Activated T-helper 2 cell treated with anti-CD3 and anti-CD28 coated beads, Interferon-gamma antibody, Interleukin-2, Interleukin-4, amounts not matched to agents 10 μg/mL and 5 μg/mL and 100 μg/mL, durations not matched to agents 14 hours and 24 hours and 36 hours (primary cell): ENCODE measurements at places on chromosomes 2 and 18.

DNA sequence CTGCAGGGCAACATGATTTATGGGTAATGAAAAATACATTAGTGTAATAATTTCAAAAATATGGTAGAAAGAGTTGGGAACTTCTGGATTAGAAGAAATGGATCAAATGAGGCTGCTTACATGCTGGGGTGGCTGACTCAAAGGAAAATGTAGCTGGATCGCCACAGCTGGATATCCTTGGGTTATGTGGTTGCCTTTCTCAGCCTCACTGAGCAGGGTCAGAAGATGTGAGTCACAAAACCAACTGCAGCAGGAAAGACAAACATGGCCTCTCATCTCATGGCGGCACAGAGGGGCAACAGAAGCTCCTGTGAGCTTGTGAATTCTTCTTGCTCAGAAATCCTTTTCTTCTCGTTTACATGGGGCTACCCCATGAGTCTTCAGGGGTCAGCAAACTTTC is 317.1 kb upstream of the SPRED2 start:
- H3K4me3 ChIP-seq = no peak overlapping the region
- H3K27me3 ChIP-seq = no peaks in the 10 kb centered on the region
- DNase-seq = no peak
- no peaks in the 10 kb centered on the region for H3K4me1 ChIP-seq
- H3K36me3 ChIP-seq = no peaks in the 10 kb centered on the region

- H3K4me1 ChIP-seq = peaks cover 8% of the 10 kb centered on the region
- DNase-seq = no peak
- no peaks in the 10 kb centered on the region for H3K36me3 ChIP-seq
- no peak overlapping the region for H3K27ac ChIP-seq
- H3K27me3 ChIP-seq = no peaks in the 10 kb centered on the region
Measured at GRCh38 chr18:48566589-48566988, 27.8 kb downstream of the CTIF start.

- H3K27ac ChIP-seq = no peak overlapping the region
- no peak overlapping the region for H3K4me3 ChIP-seq
- no peaks in the 10 kb centered on the region for H3K27me3 ChIP-seq
- no peaks in the 10 kb centered on the region for H3K4me1 ChIP-seq
Measured at GRCh38 chr18:42891705-42892104, 223.8 kb downstream of the RIT2 start.

DNA sequence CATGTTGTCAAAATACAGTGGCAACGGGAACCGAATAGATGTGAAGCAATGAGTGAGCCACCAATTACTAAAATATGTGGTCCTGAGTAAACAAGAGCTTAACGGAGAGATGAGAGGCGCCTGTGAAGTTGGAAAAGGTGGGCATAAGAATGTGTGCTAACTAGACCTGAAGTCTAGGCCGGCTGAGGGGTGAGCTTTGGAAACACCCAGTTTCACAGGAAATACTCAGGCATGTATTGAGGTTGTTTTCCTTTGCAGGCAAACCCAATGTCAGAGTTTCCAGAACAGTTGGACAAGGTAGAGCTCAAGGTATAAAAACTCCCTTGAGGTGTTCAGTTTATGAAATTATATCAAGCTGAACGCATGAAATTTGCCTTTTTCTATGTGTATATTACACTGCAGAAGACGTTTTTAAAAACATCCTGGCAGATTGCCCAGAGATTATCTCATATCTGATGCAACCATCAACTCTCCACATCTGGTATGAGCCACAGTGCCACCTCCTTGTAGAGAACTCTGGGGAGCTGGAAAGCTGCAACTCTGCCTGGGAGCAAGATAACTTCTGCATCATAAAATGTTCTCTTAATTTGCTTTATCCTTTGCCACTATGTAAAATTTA is 3.9 kb upstream of the WDSUB1 start:
- no peaks in the 10 kb centered on the region for H3K36me3 ChIP-seq
- no peak overlapping the region for H3K4me3 ChIP-seq
- peaks cover 16% of the 10 kb centered on the region for H3K4me1 ChIP-seq
- H3K27me3 ChIP-seq = no peaks in the 10 kb centered on the region

GRCh38 chr18:9994026-9994570 is 80.3 kb downstream of the VAPA start:
- H3K4me3 ChIP-seq = no peak overlapping the region
- DNase-seq = no peak
- no peak overlapping the region for H3K27ac ChIP-seq
- H3K36me3 ChIP-seq = no peaks in the 10 kb centered on the region

DNA sequence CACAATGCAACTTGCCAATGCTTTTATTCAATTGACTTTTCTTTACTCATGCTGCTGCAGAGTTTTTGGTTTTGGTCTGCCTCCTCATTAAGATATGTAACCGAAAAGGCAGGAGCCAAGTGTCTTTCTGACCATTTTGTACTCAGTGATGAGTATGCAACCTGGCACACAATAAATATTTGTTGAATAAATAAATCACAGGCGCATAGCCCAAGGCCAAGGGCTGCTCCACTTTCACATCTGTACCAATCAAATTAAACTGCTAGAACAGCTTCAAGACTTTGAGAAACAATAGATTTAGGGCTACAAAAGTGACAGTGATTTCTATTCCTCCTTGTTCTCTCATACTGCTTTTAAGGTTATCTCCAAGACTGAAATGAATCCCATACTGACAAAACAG is 828.2 kb downstream of the RNF144A start:
- H3K36me3 ChIP-seq = peaks cover 88% of the 10 kb centered on the region
- H3K4me3 ChIP-seq = no peak overlapping the region
- peaks cover 25% of the 10 kb centered on the region for H3K4me1 ChIP-seq
- no peaks in the 10 kb centered on the region for H3K27me3 ChIP-seq

GRCh38 chr2:190856985-190857384 is 23.6 kb upstream of the GLS start:
- peaks cover 11% of the 10 kb centered on the region for H3K4me1 ChIP-seq
- H3K27ac ChIP-seq = no peak overlapping the region
- H3K36me3 ChIP-seq = peaks cover 7% of the 10 kb centered on the region
- no peak overlapping the region for H3K4me3 ChIP-seq
- DNase-seq = no peak

- H3K4me1 ChIP-seq = no peaks in the 10 kb centered on the region
- no peaks in the 10 kb centered on the region for H3K27me3 ChIP-seq
- no peak overlapping the region for H3K27ac ChIP-seq
Measured at GRCh38 chr2:165594935-165595255, 125.4 kb downstream of the CSRNP3 start.
